Stimulated activated CD8-positive, alpha-beta memory T cell treated with anti-CD3 and anti-CD28 coated beads, Interleukin-4, amount 100 ng/mL, for 4 hours (primary cell): ENCODE measurements at places on chromosomes 2 and 18.

DNA sequence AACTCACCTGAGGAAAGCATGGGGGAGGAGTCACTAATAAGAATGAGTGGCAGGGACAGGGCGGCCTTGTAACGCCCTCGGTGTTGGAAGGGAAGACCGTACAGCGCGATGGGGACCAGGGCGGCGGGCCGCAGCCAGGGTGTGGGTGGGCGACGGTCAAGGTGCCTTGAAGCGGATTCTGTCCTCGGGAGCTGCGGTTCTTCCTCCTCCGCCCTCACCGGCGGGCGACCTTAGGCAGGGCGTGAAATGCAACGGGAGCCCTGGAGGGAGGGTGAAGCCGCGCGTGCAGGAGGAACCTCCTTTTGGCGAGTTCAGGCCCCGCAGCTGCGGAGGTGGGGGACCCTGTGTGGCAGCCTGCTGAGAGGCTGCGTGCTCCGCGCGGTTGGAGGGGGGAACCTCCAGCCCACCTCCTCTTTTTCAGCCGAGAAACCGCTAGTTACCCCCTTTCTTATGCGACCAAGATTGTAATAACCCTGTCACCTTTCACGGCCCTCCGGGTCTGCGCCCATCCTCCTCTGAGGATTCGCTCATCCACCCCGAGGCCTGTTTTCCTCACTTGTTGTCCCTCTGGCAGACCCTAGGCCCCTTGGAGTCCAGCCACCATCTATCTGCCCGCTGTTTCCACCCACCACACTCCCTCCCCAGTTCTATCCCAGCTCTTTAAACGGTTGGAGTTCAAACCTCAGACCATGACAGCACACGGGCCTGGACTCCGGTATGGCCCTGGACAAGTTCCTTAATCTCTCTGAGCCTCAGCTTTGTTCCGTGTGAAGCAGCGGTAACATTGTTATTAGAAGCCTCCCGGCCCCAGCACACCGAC lies 823 bp upstream of the RNU2-63P start:
- DNase-seq, result peak; percentile 10

DNA sequence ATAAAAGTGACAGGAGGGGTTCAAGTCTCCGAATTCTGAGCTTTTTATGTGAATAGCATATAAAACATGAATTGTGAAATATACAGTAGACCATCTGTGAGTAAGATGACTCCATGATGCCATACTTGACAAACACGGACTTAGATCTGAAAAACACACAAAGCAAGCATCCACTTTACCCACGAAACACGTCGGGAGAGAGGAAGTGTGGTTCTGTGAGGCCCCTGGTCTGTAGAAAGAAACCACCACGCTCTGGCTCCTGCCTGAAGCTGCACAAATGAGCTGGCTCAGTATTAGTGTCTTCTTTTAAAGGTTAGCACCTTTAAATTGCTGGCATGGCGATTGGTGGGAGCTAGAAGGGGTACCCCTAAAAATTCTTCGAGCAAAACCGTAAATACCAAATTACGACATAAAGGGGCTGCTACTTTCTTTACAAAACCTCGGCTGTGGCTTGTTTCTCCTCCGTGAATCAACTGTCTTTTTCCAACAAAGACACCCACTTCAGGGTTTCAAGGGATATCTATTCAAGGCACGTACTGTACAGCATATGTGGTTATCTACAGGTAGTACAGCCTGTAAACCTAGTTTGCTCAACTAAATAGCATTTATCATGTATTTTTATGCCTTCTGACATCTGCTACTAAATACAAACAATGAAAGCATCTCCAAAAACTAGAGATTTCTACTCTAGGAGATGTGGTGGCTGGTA lies 70.9 kb downstream of the AFF3 start:
- no peak for DNase-seq

GRCh38 chr2:84970210-84970867 lies 622 bp upstream of the KCMF1 start:
- peak; percentile 32 for DNase-seq

DNA sequence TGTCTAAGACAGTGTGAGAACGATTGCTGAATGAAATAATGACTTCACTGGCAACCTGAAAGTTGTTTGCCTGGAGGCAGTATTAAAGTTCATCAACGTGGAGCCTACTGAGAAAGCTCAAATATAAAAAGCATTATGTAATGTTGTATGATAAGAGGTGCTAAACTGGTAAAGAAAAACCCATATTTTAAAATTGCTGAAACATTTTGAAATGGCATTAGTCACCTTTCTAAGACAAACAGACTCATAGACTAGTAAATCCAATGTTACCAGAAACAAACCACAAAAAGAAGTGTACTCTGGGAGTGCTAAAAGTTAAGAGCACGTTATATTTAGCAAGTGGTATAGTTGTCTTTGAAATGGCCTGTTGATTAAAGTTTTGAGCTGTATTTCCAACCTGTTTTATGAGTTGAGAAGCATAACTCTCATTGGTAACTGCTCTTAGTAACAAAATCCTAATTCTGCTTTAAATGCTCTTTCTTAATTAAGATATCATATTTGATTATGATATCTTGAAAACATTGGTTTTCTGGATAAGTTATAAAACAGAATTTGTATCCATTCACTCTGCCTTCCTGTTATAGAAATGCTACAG lies 62.7 kb downstream of the CYP1B1 start:
- DNase-seq, result no peak

GRCh38 chr2:75565472-75566462 lies 5.0 kb upstream of the EVA1A start:
- DNase-seq, result no peak

- DNase-seq, result no peak
Measured at GRCh38 chr18:3709205-3709604, 259.2 kb downstream of the TGIF1 start.

- DNase-seq, result no peak
Measured at GRCh38 chr2:203549406-203549805, 14.3 kb upstream of the RAPH1 start.

DNA sequence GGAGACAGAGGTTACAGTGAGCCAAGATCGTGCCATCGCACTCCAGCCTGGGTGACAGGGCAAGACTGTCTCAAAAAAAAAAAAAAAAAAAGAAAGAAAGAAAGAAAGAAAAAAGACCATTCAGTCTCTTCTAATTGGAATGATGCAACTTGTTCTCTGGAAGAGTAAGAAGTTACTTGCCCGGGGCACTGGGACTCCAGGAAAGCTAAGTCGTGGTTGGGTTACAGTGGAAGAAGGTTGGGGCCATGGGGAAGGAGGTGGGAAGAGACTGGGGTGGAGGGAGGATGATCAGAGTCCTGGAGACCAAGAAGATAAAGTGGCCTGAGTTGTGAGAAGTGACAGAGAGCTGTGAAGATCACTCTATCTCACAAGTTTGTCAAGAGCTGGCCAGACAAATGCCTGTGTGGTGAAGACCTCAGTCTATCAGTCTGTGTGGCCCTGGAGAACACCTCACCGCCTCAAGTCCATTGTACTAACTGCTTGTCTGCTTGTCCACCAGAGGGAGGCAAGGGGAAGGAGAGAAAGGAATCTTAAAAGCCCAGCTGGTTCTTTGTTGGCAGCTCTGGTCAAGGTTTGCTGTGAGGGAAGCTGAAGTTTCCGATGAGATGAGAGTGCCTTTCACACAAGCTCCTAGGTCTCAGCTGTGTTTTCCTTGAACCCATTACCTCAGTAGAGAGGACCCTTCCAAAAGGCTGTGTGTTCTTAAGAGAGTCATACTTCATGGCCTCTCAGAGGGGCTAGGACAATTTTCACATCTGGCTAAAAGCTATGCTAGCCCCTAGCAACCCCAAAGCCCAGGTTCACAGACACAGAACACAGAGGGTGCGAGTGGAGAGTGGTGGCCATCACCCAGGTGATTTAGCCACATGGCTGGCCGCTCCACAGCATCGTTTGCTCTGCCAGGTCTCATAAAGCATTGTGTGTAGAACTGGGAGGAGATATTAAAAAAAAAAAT lies 72.0 kb upstream of the TMEM178A start:
- no peak for DNase-seq

DNA sequence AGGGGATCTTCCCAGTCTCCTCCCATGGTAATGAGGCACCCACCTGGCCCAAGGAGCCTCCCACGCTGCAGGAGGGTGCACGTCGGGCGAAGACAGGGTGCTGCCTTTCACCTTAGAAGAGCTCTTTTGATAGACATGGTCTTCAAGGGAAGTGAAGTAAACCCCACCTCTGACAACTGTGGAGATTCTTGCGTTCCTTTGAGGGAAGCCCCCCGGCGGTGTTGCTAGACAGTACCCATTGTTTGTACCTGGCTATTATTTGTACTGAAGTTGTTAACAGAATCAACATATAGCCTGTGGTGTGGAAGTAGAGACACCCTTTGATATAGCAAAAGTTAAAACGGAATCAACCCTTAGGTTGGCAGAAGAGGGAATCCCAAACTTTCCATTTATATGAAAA lies 648.0 kb downstream of the GALR1 start:
- no peak for DNase-seq

- DNase-seq, result no peak
Measured at GRCh38 chr18:36839835-36840234, 10.9 kb downstream of the KIAA1328 start.

GRCh38 chr2:53970724-53971602 lies at the start of gene PSME4:
Gene PSME4, minus strand, starts transcription at chr2:53970993. Its CDS starts 209 bp downstream, at chr2:53970784.
- peak; percentile 90 for DNase-seq

- no peak for DNase-seq
Measured at GRCh38 chr18:79187532-79188277, 118.5 kb downstream of the ATP9B start.

DNA sequence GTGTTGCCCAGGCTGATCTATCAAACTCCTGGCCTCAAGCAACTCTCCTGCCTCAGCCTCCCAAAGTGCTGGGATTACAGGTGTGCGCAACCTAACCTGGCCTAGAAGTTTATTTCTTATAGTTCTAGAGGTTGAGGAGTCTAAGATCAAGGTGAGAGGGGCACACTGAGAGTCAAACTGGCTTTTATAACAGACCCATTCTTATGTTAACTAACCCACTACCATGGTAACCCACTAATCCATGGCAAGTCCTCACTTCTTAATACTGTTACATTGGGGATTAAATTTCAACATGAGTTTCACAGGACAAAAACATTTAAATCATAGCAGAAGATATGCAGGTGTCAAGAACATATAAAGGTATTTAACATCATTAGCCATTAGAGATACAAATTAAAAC lies 50.6 kb downstream of the MDH1 start:
- DNase-seq, result no peak

- no peak for DNase-seq
Measured at GRCh38 chr18:59093668-59094067, 46.0 kb upstream of the SEC11C start.

GRCh38 chr2:98868548-98869271 lies 67.3 kb downstream of the CRACDL start:
- no peak for DNase-seq

DNA sequence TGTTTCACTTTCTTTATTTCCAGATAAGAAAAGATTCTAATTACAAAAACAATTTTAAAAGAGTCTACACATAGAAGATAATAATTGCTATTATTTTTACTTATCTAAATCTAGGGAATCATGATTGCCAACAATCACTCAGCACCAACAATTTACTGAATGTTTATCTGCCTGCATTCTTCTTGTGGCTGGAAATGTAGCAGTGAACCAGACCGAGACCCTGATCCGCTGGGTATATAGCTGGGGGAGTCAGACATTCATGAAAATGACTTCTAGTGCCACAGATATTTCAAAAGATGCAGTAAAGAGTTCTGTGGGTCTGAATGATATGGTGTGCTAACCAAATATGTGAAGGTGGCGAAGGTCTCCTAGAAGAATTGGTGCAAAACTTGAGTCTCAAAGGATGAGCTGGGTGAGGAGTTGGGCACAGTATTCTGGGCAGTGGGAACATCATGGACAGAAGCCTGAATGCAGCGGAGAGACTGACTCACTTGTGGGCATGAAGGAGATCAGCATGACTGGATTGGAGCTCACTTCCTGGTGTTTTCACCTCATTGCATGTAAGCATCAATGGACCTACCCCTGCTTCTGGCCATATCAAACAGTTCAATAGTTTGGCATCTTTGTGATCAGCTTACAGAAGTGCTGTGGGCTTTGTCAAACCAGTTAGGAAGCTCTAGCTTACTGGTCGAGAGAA lies 26.1 kb upstream of the FN1 start:
- DNase-seq, result no peak

GRCh38 chr2:195730912-195731311 lies 73.9 kb downstream of the SLC39A10 start:
- DNase-seq, result no peak

DNA sequence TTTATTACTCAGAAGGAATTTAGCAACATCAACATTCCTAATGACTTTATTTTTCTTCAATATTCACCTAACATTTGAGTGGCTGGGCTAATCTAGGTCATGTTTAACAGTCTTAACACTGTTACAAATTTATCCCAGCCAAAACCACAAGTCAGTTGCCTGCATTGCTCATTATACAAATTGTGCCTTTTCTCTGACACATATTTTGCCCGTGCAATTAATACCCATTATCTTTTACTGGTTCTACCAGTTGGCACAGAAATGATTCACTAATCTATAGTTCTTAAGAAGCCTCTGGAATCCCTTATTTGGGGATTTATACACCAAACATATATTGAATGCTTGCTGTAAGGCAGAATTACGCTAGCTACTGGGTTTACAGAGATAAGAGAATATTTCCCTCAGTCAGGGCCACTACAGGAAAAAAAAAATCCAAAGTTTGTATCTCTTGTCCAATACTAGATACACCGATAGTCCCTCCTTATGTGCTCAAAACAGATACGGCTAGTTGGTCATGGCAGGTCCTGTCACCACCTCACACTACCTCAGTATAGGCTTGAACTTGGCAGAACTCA lies 46.3 kb downstream of the ZCCHC2 start:
- DNase-seq, result no peak

DNA sequence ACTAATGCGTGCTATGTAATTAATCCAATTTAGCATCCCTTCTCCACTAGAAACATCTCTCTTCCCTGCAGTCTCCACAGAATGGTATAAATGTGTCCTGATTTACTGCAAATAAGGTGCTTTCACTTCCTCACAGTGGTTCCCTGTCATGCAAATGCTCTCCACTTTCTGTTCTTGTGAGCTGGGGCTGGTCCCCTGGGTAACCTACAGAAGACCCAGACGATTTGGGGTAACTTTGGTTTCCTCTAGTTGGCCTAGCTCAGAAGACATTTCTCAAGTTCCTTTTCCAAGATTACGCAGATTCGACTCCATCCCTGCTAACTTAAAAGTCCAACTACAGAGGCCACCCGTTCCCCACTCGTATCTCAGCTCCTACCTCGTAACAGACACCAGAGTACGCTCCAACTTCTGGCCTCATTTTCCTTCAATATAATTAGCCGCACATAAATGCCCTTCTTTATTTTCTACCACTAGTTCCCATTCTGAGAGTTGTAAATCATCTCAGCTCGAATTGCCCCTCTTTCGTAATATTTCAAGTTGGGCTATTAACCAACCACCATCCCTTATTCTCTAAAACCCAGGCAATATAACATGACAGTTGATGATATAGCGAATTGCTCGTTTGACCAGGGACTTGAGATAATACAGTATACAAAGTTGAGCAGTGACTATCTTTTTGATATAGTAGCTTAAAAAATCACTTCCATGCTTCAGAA lies 28.8 kb upstream of the NEDD4L start:
- no peak for DNase-seq
